ENCODE measurements at places on chromosomes 16 and 17. TPM values are rescaled to one million over a fixed set of nuclear protein-coding genes. Genes with fewer than 3 reads are reported as not detected.

GRCh38 chr17:63434951-63435571 is 11.0 kb downstream of the CYB561 start:
- no peak for DNase-seq

GRCh38 chr16:4510131-4510530 is 28.4 kb downstream of the CDIP1 start:
- DNase-seq, result no peak

- DNase-seq, result no peak
Observed at GRCh38 chr16:680625-680945, 375 bp downstream of the STUB1 start.

GRCh38 chr16:72434159-72434558 is 262.2 kb upstream of the PMFBP1 start:
- DNase-seq, result no peak

- no peak for DNase-seq
Observed at GRCh38 chr17:20149251-20149650, 140.1 kb downstream of the SPECC1 start.

GRCh38 chr16:22210854-22211253 is 4.8 kb downstream of the EEF2K start:
- DNase-seq, result no peak

GRCh38 chr17:16933317-16934132 is 38.4 kb downstream of the TNFRSF13B start:
- DNase-seq, result no peak

DNA sequence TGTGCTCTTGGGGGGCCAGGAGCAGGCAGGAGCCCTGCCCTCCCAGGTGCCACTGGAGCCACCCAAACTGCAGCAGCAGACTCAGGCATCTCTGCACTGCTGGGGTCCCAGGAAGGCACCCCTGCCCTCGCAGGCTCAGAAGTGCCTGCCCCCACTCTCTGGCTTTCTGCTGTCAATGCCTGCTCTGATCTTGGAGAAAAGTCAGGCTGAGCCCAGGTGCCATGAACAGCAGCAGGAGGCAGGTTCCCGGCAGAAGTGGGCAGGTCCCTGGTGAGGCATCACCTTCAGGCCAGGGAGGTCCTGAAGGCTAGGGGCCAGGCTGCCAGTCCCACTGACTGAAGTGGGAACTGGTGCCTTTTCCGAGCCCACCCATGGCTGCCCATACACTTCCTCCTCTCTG is 106.5 kb downstream of the MGAT5B start:
- no peak for DNase-seq

DNA sequence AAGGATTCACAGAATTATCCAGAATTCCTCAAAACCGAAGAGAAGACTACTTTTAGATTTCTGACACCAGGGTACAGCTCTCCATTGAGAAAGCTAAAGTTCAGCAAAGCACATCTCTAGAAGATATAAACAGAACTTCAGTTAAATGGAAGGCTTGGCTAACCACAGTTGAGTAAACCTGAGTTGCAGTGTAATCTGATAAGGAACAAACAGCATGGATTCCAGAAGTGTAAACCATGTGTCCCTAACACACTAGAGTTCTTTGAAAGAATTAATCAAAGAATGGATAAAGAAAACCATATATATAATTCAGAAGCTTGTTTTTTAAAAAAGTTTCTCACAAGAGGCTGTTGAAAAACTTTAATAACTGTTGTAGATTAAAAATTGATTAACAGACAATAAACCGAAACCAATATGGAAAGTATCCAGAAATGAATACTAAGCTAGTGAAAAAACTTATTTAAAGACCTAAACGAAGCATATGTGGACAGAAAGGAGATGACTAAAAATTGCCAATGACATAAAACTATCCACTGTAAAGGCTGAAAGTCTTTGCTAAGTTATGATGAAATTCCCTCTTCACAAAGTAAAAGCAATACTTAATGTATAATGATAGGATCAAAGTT is 4.3 kb downstream of the RNF43 start:
- DNase-seq, result no peak

- no peak for DNase-seq
Observed at GRCh38 chr16:14510939-14511799, 118.9 kb downstream of the PARN start.

- DNase-seq, result no peak
Observed at GRCh38 chr17:78950870-78951269, 25.7 kb upstream of the TIMP2 start.

DNA sequence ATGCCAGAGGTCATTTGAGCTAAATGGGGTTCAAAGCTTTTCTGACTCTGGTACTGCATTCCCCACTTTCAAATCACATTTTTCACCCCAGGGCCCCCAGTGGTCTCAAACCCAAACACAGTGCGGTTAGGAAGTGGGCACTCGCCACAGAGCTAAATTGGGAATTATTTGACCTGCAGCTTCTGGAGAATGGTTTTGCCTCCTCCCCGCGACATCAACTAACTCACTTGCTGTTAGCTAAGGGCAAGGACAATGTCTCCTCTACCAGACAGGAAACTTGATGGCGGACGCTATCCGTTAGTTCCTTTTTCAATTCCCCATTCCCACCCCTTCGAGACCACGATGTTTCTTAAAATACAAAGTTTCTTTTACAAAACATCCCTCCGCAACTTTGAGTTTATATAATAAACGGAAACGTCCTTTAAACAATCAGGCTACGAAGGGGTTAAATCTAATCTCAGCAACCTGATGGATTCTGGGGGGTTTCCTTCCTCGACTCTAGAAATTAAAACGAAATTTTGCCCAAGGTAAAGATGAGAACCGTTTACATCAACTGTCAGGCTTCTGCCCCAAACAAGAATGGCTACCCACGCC is 500 bp upstream of the KAT7 start:
- DNase-seq, result no peak

DNA sequence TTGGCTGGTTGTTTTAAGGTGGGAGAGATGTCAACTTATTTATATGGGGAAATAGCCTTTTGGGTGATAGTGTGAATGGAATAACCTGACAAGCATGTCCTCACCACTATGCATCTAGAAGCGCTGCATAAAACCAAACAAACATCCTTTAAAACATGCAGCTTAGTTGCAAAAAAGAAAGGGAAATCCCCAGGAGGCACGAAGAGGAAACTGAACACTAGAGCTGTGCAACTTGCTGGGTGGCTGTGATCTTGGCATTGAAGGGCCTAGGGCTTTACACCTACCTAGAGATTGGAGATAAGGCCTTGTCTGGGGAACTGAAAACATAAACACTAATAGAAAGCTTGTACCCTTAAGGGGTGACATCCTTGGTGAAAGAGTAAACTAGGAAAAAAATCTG is 7.3 kb downstream of the C16orf54 start:
- no peak for DNase-seq

DNA sequence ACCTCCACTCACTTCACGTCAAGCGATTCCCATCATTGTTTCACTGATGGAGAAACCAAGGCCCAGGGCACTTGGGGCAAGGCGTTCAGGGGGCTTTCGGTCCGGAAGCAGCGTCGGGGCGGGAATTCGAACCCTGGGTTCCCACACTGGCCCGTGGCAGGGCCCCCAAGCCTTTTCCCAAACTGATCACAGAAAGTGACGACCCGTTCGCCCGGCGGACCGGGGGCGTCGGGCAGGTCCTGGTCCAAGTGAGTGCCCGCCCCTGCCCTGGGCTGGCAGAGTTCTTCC is 856 bp upstream of the MON1B start:
- DNase-seq, result no peak

The FOXF1 gene
- 26.0 TPM for total RNA-seq

The BAIAP2 gene
- total RNA-seq, result 113 TPM

The VAT1L gene
- total RNA-seq, result 6.4 TPM

The KCNAB3 gene
- 2.7 TPM for total RNA-seq

The CACNA1G gene
- 4.9 TPM for total RNA-seq

The MFAP4 gene
- total RNA-seq, result 205 TPM
